ENCODE measurements at places on chromosomes 4 and X.

- no peak for DNase-seq
Measured at GRCh38 chr4:82679531-82679930, 117.7 kb upstream of the TMEM150C start.

DNA sequence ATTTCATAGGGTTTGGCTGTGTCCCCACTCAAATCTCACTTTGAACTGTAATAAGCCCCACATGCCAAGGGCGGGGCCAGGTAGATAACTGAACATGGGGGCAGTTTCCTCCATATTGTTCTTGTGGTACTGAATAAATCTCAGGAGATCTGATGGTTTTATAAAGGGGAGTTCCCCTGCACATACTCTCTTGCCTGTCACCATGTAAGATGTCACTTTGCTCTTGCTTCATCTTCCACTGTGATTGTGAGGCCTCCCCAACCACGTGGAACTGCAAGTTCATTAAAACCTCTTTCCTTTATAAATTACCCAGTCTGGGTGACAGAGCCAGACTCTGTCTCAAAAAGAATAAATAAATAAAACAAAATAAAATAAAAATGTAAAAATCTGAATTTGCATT is 95.9 kb downstream of the PDS5A start:
- DNase-seq: no peak

DNA sequence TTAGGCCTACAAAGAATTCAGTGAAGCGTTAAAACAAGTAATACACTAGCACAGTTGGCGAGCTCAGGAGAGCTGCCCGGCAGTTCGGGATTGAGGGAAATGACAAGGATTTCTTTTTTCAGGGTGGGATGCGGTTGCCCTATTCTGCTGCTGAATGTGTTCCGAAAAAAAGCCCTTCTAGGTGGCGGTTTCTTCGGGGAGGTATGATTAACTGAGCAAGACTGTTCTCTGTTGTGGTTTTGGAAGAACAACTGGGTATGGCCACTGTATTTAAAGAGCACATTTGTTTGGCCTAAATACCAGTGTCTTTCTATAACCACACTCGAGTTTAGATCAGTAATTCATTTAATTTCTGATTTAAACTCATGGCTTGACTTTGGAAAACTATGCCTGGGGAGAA is 459.7 kb upstream of the FAT1 start:
- no peak for DNase-seq

DNA sequence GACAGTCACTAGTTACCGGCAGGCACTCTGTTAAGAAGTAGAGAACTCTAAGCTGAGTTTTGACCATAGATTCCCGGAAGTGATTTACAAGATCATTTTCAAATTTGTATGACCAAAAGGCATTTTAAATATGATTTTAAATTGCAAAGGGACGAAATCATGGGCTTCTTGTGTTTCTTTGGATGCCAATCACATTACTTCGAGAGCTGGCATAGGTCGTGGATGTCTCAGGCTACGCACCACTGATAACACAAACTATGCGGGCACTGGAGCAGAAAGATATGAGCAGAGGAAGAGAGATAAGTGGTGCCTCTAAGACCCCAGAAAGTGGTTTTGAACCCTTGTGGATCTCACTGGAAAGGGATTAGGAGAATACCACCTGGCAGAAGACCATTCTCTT is 294.2 kb upstream of the FTHL17 start:
- no peak for DNase-seq

- no peak for DNase-seq
Measured at GRCh38 chrX:9638871-9639270, 126.8 kb downstream of the GPR143 start.

GRCh38 chr4:185472103-185472542 is 590 bp upstream of the CCDC110 start:
- DNase-seq: no peak

- no peak for DNase-seq
Measured at GRCh38 chr4:169226565-169226964, 44.2 kb downstream of the SH3RF1 start.

GRCh38 chr4:8497762-8498161 is 57.2 kb downstream of the TRMT44 start:
- DNase-seq: no peak

- no peak for DNase-seq
Measured at GRCh38 chr4:38136604-38137003, 176.4 kb downstream of the PTTG2 start.

GRCh38 chr4:158604369-158604768 is 67.3 kb downstream of the C4orf46 start:
- DNase-seq: no peak

All from stimulated activated CD8-positive, alpha-beta memory T cell treated with anti-CD3 and anti-CD28 coated beads, Interleukin-15, amount 100 ng/mL, for 48 hours (primary cell).